Subcutaneous adipose tissue (tissue), 4 donors: ENCODE measurements at places on chromosomes 6 and 20. TPM values are rescaled to one million over a fixed set of nuclear protein-coding genes. Genes with fewer than 3 reads are reported as not detected.

Gene ARHGAP40
- total RNA-seq = not detected

Gene MUCL3
- total RNA-seq = not detected

Gene BPIFB4
- total RNA-seq = not detected

Gene CEP43
- 16.2 TPM for total RNA-seq

Gene SLC25A27
- total RNA-seq = 32.6 TPM

Gene RIN2
- 86.3 TPM for total RNA-seq

Gene SDC4
- 37.4 TPM for total RNA-seq

Gene SMOC2
- total RNA-seq = 40.1 TPM

Gene RREB1
- 61.0 TPM for total RNA-seq

Gene KIF13A
- 56.8 TPM for total RNA-seq

Gene CTAGE9
- total RNA-seq = not detected

Gene PTCRA
- total RNA-seq = not detected

Gene PHACTR1
- total RNA-seq = 2.6 TPM

Gene GTSF1L
- total RNA-seq = not detected

Gene TBXT
- not detected for total RNA-seq

Gene C4B
- total RNA-seq = 8.8 TPM

Gene FLRT3
- total RNA-seq = 0.82 TPM

Gene TGIF2
- 12.7 TPM for total RNA-seq

Gene PCK1
- 207 TPM for total RNA-seq

Gene KCNK5
- total RNA-seq = 1.1 TPM

Gene MEI4
- 0.16 TPM for total RNA-seq

Gene AURKA
- total RNA-seq = 1.5 TPM

Gene DYNLT2
- total RNA-seq = 1.6 TPM

Gene LY6G5B
- 19.2 TPM for total RNA-seq

Gene GPX5
- total RNA-seq = not detected

Gene NKX2-4
- total RNA-seq = not detected

Gene ELMO2
- total RNA-seq = 39.0 TPM

Gene TREML1
- not detected for total RNA-seq

Gene OR2B6
- not detected for total RNA-seq

Gene RCAN2
- total RNA-seq = 14.8 TPM

Gene SNRPB2
- 12.6 TPM for total RNA-seq

Gene ISM1
- 12.2 TPM for total RNA-seq

Gene ABHD16A
- total RNA-seq = 30.7 TPM

Gene BPIFB2
- total RNA-seq = not detected

Gene SNAP25
- 0.38 TPM for total RNA-seq

Gene POM121L2
- total RNA-seq = not detected

Gene RSPH9
- 0.49 TPM for total RNA-seq

Gene WFDC5
- total RNA-seq = not detected

Gene RAB44
- total RNA-seq = 0.82 TPM

Gene BANF2
- total RNA-seq = not detected

Gene CCN6
- not detected for total RNA-seq

Gene MACROD2
- 7.0 TPM for total RNA-seq

Gene C6orf132
- 1.9 TPM for total RNA-seq

Gene ADAM33
- 36.2 TPM for total RNA-seq

Gene PCSK2
- total RNA-seq = 0.19 TPM

Gene ASIP
- total RNA-seq = not detected

Gene TENT5A
- total RNA-seq = 30.1 TPM

Gene GPR63
- total RNA-seq = 0.19 TPM

Gene RAET1G
- not detected for total RNA-seq

Gene HCRTR2
- total RNA-seq = not detected
